ENCODE measurements at places on chromosomes 3 and 15.
A peak's percentile ranks its signal among the peaks of the same experiment; 100 is the strongest.

- DNase-seq: no peak
Measured at GRCh38 chr3:14273901-14274611, 95.4 kb downstream of the LSM3 start.

DNA sequence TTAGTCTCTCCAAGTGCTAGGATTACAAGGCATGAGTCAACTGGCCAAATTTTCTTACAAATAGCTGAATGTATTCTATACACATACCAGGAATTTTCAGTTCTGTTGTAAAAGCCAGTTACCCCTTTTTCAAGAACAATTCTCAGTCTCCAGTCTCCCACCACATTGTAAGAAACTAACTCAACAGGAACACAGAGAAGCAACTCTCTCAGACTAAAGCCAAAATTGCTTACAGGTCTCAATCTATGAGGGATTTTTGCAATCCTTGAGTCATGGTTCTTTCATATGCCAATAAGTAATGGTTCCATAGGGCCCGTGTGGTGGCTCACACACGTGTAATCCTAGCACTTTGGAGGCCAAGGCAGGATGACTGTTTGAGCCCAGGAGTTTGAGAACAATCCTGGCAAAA is 8.5 kb downstream of the IP6K2 start:
- peak; percentile 17 for DNase-seq

GRCh38 chr3:142007710-142008399 is 131.4 kb downstream of the ATP1B3 start:
- no peak for DNase-seq

GRCh38 chr3:192409201-192409837 is 318.0 kb downstream of the FGF12 start:
- no peak for DNase-seq

DNA sequence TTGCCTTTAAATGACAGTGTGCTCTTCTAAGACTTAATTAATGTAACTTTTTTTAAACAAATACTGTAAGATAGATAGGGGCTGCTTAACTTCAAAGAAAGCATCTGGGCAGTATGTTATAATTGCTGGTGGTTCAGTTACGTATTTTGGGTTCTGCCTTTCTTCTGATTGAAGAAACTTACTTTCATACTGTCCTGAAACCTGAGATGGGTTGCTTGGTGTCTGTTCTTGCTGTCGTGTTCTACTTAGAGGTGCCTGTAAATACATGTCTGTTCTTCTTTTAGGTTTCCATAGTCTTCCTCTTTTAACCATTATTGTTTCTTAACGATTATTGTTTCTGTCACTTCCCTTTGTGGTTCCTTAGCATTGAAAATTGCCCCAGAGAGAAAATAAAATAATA is 297.7 kb upstream of the CHRM5 start:
- DNase-seq: no peak

DNA sequence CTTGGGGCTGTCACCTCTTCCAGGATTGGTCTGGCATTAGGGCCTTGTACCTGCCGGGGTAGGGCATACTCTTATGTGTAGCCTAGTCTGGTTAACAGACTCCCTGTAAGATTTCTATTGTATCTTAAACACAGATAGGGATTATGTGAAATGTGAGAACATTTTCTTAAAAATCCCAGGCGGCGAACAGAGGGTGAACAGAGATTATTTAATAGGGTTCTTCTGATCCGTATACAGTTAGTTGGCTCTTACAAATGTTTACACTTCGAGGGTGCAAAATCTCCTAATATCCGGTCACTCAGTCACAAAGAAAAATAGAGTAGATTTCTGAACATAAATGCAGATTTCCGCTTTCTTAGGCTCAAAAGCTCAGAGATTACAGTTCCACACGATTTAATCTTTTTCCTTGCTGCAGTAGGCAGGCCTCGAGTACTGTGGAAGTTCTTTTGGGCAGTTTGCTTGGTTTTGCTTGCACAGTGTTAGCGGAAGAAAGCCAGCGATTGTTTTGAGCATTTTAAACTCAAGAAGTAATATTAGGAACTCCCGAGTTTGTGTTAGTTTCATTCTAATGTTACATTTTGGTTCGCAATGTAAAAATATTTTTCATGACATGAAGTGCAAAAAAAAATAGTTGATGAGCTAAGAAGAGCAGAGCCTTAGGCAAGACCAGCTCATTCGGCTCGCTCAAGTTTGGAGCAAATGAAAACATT is 993 bp downstream of the PLCL2 start:
- DNase-seq: no peak

DNA sequence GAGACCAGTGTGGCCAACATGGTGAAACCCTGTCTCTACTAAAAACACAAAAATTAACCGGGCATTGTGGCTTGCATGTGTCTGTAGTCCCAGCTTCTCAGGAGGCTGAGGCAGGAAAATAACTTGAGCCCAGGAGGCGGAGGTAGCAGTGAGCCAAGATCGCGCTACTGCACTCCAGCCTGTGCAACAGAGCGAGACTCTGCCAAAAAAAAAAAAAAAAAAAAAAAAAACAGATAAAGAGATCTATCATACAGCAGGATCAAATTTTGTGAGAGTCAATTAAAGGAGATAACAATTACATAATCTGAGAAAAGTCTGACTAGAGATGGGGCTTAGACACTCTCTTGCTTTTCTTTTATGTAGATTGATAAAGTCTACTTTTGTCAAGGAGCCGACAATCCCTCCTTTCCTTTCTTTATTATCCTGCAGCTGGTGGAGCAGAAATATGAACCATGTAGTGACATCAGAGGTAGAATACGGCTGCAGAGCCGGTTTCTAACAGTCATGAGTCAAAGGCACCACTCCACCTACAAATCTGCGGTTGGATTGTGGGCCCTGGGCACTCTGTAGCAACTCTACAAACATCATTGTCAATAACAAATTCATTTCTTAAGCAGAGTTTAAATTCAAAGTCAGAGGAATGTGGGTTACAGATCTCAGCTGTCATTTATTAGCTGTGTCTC is 9.0 kb downstream of the C2CD4A start:
- DNase-seq: no peak

DNA sequence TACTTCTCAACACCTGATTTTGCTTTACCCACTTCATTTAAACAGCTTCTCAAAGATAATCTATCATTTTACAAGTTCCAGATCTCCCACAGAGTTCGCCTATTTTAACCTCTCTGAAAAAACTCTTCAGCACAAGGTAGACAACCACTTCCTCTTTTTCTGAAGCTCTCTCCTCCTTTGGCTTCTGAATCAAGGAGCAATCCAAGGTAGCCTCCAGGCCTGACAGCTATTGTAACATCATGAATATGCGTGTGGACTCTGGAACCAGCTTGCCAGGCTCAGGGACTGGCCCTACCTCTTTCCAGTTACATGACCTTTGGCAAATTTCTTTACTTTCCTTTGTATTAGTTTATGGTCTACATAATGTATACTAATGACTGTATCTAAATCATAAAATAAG is 405.9 kb upstream of the ZNF385D start:
- DNase-seq: no peak

GRCh38 chr3:69143612-69144011 is 21.2 kb upstream of the LMOD3 start:
- peak; percentile 1 for DNase-seq

DNA sequence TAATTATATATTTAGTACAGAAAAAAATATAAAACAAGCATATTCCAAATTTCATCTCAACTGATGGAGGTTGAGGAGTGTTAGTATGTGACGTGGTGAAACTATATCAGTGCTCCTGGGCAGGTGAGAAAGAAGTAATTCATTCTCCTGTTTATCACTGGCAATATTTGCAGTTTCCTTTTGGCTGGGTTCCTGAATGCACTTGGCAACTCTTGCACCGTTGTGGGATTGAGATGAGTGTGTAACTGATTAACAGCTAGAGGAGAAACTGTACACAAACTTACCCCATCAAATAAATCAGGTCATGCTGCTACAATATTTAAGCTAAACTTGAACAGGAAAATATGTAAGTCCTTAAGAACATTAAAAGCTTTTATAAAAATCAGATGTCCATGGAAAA is 2.1 kb upstream of the ATP13A4 start:
- DNase-seq: no peak

- no peak for DNase-seq
Measured at GRCh38 chr3:156316076-156316475, 195.7 kb downstream of the KCNAB1 start.
